ENCODE measurements at places on chromosomes 7 and 10. TPM values are rescaled to one million over a fixed set of nuclear protein-coding genes. Genes with fewer than 3 reads are reported as not detected.

GRCh38 chr7:89770161-89770560 lies 384.1 kb upstream of the STEAP1 start:
- no peak for DNase-seq

DNA sequence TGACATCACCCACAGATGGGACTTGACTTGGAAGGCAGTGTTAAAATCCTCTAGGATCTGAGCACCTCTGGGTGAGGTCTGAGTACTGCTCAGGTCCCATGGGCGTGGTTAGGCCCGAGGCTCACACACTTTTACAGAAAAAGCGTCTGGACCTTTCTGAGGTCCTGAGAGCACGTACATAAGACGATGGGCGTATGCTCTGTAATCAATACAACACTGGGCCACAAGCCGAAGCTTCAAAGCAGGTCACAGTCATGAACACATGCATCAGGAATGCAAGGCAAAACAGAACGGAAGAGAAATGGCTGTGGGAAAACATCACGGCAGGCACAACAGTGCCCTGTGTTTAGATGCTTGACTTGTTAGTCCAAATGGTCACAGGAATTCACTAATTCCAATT lies 112.2 kb downstream of the LARP4B start:
- DNase-seq, result no peak

DNA sequence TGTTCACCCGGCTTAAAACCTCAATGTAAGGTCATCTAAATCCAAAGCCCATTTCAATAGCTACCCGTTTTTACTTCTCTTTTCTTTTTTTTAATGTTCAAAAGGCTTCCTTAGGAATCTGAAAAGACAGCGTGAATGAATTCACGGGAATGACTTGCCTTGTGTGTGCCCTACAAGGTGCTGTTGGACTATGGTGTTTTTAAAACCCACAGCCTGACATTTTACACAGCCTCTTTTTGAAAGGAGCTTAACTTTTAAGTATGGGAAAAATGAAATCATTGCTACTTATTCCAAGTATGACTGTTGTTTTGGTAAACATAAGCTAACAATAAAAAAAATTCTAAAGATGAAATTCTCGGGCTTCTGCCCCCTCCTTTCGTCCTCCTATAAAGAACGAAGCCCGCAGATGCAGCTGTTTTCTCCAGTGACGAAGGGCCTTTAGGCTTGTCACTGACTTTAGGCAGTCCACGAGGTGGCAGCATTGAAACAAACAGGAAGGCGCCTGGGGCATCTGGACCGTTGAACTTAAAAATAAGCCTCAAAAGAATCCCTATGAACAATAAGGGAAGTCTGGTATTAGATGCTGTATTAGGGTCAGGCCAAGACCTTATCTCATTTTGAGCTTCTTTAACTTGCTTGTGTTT lies 141.3 kb downstream of the NRP1 start:
- peak; percentile 54 for DNase-seq

GRCh38 chr10:30359373-30360206 lies 10.5 kb upstream of the MTPAP start:
- peak; percentile 75 for DNase-seq

DNA sequence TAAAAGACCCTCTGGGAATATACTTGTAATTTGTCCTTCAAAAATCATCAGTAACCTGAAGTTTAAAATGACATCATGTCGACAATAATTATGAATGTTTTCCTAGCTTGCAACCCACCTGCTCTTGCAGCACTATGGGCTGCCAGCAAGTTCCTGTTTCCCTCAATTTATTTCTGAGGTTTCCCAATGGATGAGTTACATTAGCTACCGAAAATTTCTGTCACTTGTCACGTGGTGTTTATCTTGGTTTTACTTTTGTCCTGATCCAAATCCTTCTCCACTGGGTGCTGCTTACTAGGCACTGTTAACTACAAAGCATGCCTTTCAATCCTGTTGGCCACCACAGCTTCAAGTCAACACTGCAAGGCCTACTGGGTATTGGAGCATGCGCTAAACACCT lies 31.5 kb downstream of the GIMAP8 start:
- DNase-seq, result no peak

DNA sequence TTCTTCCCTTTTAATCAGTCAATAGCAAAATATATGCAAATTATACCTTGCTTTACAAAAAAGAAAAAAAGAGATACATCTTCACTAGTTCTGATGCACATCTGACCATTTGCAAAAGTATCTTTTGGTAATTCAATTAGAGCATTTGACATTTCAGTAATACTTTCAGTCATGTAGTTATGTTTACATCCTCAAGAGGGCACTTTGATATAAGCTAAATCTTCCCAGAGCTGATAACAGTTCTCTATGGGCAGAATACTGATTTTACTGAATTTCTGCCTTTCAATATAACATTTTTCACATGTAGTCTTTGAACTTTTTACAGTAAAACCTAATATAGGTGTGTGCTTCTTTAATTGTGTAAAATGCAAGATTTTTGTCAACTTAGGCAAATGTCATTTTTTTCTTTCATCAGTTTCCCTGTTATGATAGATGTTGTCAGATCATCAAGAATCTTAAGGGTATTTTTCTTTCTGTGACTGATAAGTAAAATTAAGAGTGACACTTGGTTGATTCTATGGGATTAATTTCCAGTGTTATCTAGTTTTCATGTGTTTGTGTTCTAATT lies 703.5 kb upstream of the SEMA3D start:
- DNase-seq, result peak; percentile 6

TPK1 gene
- 9.6 TPM for polyA plus RNA-seq

IL2RA gene
- polyA plus RNA-seq, result 7.2 TPM

NSUN6 gene
- polyA plus RNA-seq, result 20.0 TPM

NRF1 gene
- 19.6 TPM for polyA plus RNA-seq

SPOCK2 gene
- polyA plus RNA-seq, result 79.5 TPM

LRRC17 gene
- polyA plus RNA-seq, result 1.4 TPM

IL6 gene
- 341 TPM for polyA plus RNA-seq

CARD11 gene
- polyA plus RNA-seq, result 125 TPM

Data from B cell (primary cell).